ENCODE measurements at places on chromosomes 12 and 14.

DNA sequence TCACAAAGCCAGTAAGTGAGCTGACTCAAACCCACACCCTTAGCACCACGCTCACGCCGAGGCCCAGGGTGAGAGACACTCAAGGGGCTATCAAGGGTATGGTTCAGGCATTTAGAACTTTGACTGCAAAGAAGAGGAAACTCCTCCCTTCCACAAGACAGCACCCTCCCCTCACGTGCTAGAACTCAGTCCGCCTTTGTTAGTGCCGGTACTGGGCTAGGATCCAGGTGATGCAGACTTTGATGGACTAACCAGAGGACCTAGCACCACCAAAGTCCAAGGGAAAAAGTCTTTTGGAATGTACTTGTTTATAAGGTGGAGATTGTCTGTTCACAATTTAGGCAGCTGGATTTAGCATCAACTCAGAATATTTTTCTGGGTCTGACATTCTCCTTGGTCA, 33.7 kb downstream of the VWF start:
- DNase-seq, result no peak

GRCh38 chr14:87000081-87000480, 992.9 kb downstream of the GALC start:
- DNase-seq, result no peak

- DNase-seq, result no peak
Measured at GRCh38 chr12:113071135-113072112, 14.9 kb downstream of the DTX1 start.

- DNase-seq, result peak; percentile 17
Measured at GRCh38 chr12:57579677-57580465, 11.1 kb upstream of the PIP4K2C start.

DNA sequence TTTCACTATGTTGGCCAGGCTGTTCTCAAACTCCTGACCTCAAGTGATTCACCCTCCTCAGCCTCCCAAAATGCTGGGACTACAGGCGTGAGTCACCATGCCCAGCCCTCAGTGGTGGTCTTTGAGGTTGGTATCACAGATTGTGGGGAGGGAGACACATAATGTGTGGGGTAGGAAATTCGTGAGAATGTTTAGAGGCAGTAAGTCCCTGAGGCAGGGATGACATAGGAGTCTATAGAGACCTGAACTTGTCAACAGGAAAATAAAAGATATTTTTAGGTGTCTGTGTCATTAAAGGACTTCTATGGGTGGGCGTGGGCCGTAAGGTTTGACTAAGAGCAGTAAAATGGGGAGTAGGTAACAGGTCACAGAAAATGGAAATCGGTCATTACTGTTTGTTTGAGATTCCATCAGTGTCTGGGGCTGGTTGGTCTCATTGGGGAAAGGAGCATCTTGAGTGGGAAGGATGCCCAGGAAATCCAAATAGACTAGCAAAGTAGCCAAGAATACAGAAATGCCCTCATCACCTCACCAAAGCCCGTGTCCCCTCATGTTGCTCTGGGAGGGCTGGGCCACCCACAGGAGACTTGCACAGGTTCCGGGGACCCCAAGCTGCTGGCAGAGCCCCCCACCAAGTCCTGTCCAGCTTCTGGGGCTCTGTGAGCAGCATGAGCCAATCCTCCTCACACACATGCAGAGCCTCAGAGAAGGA, 63.6 kb upstream of the BCL2L14 start:
- peak; percentile 84 for DNase-seq

DNA sequence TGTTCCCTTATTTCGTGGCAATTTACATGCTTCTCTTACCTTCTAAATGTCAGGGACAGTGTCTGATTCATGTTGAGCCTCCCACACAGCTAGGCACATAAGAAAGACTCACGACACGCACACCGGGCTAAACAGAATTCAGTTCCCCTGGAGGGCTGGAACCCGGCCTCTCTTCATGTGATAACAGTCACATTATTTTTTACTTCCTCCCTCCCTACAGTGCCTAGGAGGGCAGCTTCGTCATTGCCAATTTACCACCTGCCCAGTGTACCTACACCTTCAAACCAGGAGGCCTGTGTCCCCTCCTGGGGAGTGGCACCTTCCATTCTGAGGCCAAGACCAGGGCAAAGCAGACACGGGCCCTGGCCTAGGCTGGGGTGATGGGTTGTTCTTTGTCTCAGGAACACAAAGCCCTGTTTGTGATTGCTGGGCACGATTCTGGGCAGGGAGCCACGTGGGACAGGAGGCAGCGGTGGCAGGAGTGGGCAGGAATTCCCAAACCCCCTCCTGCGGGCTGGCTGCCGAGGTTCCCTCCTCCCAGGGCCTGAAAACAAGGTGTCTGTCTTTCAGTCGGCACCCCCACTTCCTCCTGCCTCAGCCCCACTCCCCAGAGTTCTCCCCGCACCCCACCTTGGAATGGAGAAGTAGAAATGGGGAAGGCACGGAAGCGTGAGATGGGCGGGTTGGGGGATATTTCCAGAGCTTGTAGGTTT, 6.8 kb upstream of the RASAL1 start:
- DNase-seq, result peak; percentile 37

DNA sequence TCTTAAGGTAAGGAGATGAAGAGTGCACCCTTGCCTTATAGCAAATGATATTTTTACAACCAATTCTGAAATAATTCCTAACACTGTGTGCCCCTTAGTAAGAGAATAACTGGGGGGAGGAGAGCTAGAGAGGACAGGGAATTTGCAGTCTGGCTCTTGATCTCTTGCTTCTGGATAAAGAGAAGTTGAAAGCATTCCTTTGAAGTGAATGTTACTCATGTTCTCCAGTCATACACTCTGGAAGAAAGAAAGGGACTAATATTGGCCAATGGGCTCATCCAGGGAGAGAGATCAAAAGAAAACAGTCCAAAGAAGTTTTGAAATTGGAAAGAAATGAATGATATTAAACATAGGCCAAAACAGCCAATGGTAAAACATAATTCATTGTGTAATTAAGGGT, 25.3 kb downstream of the C12orf75 start:
- no peak for DNase-seq

DNA sequence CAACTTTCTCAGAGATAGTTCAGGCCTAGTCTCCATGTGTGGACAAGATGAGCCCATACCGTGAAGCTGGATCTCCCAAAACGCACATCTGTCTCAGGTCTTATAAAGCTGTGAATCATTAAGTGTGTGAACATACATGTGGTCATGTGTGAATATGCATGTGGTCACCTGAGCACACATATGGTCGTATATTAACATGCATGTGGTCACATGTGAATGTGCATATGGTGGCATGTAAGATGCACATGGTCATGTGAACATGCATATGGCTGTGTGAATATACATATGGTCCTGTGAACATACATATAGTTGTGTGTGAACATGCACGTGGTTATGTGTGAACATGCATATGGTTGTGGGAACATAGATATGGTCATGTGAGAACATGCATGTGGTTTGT, 172.5 kb upstream of the PZP start:
- no peak for DNase-seq

Measured in Daoy (cell line).